ENCODE measurements at places on chromosomes 16 and 17. TPM values are rescaled to one million over a fixed set of nuclear protein-coding genes. Genes with fewer than 3 reads are reported as not detected.

- DNase-seq: no peak
Measured at GRCh38 chr17:45768000-45768399, 16.1 kb upstream of the CRHR1 start.

GRCh38 chr17:70286391-70286790 lies 117.1 kb downstream of the KCNJ2 start:
- DNase-seq: no peak

VPS35 gene
- total RNA-seq: 66.1 TPM

GRCh38 chr17:290626-291025 lies 62.0 kb downstream of the RPH3AL start:
- no peak for DNase-seq

KCNJ2 gene
- total RNA-seq: 0.66 TPM

DNA sequence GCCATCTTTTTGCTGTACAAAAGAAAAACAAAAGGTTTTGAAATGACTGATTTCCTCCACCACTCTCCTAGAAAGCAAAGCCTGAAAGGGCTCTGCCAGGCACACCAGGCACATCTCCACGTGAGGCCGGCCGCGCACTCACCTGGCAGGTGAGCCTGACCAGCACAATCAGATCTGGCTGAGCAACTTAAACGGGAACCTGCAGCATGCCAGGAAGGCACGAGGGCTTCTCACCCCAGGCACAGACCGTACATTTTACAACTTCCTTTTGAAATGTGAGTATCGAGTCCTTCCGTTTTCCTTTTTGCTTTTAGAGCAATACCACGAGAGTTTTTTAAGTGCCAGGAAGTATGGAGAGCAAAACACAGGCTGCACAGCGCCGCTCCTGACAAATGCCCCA lies 22.5 kb downstream of the SLC38A10 start:
- no peak for DNase-seq

TP53TG3B gene
- 1.8 TPM for total RNA-seq

DNA sequence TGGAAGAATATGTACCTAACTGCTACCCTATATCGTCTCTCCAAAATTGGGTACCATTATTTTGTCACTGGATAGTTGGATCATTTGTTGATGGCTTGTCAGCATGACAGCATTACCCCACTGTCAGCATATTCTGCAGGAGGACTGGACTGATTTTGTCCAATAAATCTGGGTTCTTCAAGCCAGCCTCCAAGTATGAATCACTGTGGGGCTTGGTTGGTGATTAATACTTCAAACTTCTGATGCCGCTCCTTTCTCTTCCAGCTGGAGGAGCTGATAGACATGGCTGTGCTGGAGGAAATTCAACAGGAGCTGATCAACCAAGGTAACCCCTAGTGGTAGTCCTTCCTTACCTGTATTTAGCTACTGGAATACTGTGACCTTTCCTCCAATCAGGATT lies 2.5 kb downstream of the RPAIN start:
- DNase-seq: peak; percentile 85

DNA sequence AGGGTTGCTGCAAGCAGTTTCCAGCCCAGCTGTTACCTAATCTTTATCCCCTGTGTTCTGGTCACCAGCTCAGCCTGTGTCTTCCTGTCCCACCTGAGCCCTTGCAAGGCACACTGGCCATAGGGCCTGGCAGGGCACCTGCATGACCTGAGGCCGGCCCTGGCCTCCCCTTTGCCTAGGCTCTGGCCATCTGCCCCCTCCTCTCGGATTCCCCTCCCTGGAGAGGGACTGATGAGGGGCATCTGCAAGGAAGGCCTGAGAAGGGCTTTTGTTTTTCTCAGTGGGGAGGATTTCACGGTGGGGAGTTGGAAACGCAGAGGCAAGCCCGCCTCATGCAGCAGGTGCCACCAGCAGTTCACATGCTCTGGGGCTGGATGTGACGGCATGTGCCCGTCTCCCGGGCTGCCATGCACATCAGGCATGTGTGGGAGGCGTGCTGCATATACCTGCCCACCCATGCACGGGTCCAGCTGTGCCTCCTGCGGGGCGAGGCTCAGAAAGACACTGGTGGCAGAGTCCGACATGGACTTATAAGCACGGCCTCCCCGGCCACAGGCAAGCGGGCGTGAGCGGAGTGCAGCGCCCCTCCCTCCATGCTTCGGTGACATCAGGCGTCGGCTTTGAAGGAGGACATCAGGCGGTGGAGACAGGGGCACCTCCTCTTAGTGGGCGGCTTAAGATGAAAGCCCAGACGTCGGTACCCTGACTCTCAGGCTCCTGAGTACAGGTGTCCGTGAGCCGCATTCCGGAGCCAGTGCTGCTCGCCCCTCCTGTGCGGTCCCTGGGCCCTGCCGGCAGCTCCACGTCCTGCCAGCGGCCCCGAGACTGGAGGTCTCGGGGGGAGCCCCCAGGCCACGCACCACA lies 16.5 kb downstream of the ASPSCR1 start:
- DNase-seq: no peak

GRCh38 chr17:2002767-2003329 lies 22.3 kb downstream of the RTN4RL1 start:
- DNase-seq: no peak

DNA sequence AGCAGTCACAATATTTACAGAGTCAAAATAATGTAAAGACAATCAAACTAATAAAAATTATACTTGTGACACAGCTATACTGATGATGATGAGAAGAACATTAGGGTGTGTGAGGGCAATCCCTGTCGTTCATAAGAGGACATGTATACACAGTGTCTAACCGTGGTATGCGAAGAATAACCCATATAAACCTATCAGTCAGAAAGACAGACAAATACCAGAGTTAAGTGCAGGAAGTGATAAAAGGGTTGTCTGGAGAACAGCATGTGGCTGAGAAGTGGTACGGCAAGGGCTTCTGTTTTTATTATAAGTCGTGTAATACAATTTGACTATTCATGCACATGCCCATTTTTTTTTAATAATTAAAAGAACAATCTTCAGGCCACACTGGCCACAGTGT lies 46.7 kb downstream of the LMF1 start:
- no peak for DNase-seq

SOX8 gene
- not detected for total RNA-seq

DNA sequence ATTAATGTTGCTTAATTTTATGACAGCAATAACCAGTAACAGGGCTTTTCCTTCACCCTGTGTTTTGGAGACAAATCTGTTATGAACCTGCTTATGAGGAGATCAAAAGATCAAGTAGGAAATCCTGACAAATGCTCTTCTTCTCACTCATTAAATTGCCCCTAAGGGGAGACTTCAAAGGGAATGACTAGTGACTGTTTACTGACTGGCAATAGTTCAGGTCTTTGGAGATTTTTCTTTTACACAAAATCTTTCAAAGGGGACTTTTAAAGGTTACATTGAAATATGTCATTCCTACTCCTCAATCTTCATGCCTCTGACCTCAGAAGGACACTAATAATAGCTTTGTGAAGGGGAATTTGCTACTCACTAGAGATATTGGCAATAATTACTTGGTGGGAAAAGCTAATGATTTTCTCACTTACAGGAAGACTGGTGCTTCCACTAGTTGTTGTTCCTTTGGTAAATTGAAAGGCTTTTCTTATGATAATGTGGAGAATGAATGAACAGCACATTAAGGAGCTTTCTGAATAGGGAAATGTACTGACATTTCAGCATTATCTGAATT lies 292.9 kb upstream of the CA10 start:
- no peak for DNase-seq

DNA sequence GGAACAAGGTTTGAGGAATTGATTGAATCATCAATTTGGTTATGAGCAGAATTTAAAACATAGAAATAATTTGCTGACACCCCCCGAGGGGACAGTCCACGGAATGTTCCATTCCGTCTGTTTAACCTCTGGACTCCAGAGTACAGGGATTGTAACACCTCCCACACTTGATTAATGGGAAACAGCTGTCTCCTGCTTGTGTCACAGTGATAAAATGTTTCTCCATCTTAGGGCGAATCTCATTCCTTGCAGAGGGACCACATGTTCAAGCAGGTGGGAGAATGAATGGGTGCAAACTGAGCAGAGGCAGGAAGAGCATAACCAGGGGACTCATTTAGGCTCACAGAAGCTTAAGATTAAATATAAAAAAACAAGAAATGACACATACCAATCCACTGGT lies 249.5 kb upstream of the RBFOX1 start:
- no peak for DNase-seq

DNA sequence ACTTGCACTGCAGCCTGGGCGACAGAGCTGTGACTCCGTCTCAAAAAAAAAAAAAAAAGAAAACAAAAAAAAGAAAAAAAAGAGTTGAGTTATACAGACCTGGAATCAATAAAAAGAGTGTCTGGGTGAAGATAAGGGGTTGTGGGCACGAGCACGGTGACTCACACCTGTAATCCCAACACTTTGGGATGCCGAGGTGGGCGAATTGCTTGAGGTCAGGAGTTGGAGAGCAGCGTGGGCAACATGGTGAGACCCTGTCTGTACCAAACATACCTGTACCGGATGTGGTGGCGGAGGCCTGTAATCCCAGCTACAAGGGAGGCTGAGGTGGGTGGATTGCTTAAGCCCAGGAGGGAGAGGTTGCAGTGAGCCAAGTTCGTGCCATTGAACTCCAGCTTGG lies 1.3 kb upstream of the TRAP1 start:
- no peak for DNase-seq

SP6 gene
- total RNA-seq: 1.8 TPM

DNA sequence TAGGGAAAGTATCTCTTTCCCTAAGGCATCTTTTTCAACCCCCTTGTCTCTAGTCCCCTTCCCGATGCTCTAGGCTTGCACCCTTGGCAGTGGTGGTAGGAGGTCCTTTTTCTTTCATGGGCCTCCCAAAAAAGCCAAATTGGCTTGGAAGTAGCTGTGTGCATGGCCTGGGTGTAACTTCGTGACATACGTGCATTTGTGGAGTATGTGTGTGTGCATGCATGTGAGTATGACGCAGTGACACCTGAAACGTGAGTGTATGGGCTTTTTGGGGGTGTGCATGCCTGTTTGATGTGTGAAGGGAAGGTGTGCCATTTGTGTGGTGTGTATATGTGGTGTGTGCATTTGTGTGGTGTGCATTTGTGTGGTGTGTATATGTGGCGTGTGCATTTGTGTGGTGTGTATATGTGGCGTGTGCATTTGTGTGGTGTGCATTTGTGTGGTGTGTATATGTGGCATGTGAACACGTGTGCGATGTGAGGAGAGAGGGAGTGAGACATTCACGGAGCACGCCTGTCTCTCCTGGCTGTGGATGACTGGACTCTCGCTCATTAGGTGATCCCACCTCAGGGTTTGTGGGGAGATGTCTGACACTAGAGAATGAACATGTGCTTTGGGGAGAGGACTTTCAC lies 15.7 kb downstream of the IGFBP4 start:
- DNase-seq: no peak

DNA sequence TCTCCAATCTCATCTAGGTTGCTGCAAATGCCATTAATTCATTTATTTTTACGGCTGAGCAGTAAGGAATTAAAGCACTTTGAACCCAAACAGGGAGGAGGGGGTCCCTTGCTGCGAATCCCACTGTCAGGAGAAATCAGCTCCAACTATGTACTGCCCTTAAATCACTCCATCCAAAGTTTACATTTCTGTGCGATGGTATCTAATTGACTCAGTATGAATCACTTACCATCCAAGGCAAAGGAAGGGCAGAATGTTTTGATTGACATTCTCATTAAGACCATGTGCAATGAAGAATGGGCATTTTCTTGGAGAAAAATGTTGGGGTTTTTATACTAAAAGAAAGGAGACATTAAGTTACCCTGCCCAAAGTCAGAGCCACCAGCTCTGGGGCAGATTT lies 47.7 kb upstream of the XYLT1 start:
- no peak for DNase-seq

GRCh38 chr16:88521674-88522073 lies 48.5 kb upstream of the ZC3H18 start:
- no peak for DNase-seq

DNA sequence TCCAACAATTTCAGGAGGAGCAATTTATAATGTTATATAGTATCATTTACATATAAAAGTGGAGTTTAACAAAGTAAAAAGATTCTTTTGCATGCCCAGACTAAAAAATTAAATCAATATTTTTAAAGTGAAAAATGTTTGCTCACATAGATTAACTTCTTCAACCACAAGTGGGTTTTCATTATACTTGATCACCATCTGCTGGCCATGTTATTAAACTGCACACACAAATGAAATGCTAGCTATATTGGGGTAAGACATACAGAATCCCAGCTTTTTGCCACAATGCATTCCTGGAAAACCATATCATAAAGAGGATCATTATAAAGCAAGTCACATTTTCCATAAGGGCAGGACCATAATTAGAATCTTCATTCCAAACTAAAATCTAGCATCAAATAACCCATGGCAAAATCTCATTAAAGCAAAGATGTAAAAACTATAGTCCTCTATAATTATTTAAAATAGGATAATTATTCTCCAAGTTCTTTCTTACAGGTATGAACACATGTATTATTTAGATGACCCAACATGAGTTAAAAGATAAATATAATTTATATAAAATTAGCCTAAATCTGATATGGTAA lies 26.3 kb downstream of the CEP112 start:
- peak; percentile 29 for DNase-seq

KRT12 gene
- total RNA-seq: not detected

DNA sequence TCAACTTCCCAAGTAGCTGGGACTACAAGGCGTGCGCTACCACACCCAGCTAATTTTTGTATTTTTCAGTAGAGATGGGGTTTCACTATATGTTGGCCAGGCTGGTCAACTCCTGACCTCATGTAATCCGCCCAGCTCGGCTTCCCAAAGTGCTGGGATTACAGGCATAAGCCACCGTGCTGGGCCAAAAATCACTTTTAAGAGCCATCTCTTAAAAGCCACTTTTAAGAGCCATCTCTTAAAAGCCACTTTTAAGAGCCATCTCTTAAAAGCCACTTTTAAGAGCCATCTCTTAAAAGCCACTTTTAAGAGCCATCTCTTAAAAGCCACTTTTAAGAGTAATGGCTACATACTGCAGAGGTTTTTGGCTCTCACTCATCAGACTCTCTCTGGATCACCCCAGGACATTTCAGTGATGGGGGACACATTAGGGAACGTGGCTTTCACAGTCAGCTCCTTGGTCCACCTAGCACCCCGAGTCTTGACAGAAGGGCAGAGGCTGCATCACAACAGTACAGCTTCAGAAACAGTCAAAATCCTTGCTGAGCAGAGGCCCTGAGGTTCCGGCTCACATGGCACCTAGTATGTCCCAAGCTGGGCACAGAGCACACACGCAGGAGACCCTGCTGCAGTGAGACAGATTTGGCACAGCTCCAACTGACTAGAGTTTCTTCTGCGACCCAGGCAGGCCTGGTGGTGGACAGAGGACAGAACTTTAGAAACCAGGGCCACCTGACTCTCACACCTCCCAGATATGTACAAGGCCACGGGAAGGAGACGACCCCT lies 23.6 kb downstream of the RANBP10 start:
- no peak for DNase-seq

NPW gene
- 0.30 TPM for total RNA-seq

- DNase-seq: peak; percentile 30
Measured at GRCh38 chr17:4365628-4366326, 698 bp downstream of the UBE2G1 start.

AOC3 gene
- 0.11 TPM for total RNA-seq

CRYBA1 gene
- total RNA-seq: not detected

- DNase-seq: no peak
Measured at GRCh38 chr17:55289106-55289446, 24.3 kb downstream of the HLF start.

PRAC1 gene
- not detected for total RNA-seq

GRCh38 chr16:85568519-85568918 lies 44.6 kb upstream of the GSE1 start:
- no peak for DNase-seq

GRCh38 chr17:19461116-19461515 lies 50.1 kb downstream of the RNF112 start:
- no peak for DNase-seq

GRCh38 chr17:81552244-81553017 lies at the start of gene FAAP100:
Gene FAAP100 (minus strand): TSS chr17:81552353. CDS start chr17:81552330, 23 bp downstream.
- peak; percentile 76 for DNase-seq
